NCI-H1092 treated with DMSO at 0.1 percent for 48 hours (cell line): ENCODE measurements at places on chromosomes 1 and 21.

GRCh38 chr1:155273343-155274245 is at the start of gene CLK2:
Gene CLK2 (minus strand): TSS chr1:155273504. CDS start chr1:155270977, 2,527 bp downstream.
- peak; percentile 97 for DNase-seq

GRCh38 chr1:94741996-94742395 is 78.2 kb upstream of the SLC44A3 start:
- no peak for DNase-seq

- no peak for DNase-seq
Measured at GRCh38 chr1:61836649-61837048, 94.4 kb downstream of the PATJ start.

GRCh38 chr1:175124861-175125260 is 57.2 kb downstream of the TNN start:
- no peak for DNase-seq

GRCh38 chr1:98181036-98181764 is 260.4 kb upstream of the DPYD start:
- no peak for DNase-seq

DNA sequence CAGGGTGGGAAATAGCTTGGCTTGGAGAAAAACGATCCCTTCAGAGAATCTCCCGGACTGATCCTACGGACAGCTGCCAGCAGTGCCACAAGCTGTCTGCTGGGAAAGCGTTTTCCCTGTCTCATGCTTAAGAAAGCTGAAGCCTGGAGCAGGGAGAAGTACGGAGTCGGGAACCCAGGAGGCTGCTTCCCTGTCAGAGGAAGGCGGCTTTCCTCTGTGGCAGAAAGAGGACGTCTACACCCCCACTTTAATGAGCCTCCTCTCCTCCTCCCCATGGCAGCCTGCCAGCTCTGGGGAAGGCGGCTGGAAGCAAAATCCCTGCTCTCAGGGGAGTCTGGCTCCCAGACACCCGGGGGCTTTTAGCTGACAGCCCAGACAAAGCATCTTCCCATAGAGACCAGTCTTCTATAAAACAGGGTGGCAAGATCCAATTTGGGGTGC is 7.3 kb downstream of the KIF21B start:
- peak; percentile 85 for DNase-seq

- no peak for DNase-seq
Measured at GRCh38 chr1:172085317-172085716, 244.0 kb downstream of the DNM3 start.

GRCh38 chr1:29865051-29865450 is 628.7 kb downstream of the PTPRU start:
- no peak for DNase-seq

DNA sequence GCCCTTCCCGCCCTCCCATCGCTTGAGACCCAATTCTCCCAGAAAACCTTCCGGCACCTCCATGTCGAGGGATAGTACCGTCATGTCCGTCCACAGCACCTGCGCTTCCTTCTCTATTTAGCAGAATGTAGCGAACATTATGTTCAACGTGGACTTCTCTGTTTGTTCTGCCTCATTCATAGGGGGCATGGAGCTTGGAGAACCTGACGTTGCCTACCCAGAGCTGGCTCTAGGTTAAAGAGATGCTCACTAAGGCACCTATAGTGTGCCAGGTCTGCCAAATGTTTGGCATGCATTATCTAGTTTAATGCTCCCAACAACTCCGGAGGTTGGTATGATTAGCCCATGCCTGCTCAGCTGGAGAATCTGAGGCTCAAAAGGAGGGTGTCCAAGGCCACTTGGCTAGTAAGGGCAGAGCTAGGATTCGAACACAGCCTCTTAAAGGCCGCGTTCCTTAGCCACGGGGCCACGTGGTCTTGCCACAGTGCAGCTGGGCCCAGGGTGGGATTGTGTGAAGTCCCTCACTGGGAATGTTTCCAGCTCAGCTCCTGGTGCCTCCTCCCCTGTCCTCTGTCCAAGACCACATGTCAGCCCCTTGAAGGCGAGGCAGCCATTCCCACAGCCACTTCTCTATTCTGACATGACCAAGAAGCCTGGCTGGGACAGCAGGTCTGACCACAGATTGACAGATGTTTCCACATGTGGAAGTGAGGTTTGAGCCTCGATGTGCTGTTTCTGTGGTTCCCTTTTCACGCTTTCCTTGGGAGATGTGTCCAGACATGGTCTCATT is 57.8 kb downstream of the RUNX3 start:
- no peak for DNase-seq

DNA sequence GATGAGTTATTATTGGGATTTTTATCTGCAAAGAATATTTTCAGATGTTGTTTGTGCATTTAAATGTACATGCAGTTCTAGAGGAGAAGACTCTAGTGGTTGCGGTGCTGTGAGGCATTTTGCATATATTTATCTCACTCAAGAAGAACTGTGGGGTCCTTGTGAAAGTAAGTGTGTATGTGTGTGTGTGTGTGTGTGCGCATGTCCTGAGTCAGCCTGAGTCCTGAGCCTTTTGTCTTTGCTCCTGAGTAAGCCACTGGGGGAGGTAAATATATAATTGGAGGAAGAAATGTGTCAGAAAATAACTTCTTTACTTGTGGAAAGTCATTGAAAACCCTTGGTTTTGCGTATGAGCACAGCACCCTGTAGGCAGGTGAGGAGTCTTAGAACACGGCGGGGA is 55.6 kb upstream of the CD34 start:
- no peak for DNase-seq

DNA sequence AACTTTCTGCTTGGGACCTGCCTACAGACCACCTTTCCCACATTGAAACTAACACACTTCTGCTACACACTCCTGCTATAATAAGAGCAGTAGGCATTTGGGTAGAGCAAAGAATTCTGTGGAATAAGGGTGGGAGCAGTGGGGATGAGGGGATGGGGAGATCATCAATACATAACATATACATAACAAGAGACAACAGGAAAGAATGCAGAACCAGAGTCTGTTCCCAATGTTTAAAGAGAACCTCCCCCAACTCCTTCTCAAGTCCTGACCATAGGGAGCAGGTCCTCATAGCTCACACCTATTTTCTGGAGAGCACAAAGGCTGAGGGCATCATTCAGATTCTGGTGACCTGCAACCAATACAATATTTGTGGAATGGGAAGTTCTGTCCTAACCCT is 121.6 kb upstream of the BARHL2 start:
- no peak for DNase-seq

GRCh38 chr1:25579292-25580252 is 36.2 kb downstream of the LDLRAP1 start:
- no peak for DNase-seq

GRCh38 chr1:22289307-22289995 is 146.6 kb upstream of the WNT4 start:
- DNase-seq: no peak

- no peak for DNase-seq
Measured at GRCh38 chr1:4307911-4308545, 346.4 kb upstream of the AJAP1 start.

DNA sequence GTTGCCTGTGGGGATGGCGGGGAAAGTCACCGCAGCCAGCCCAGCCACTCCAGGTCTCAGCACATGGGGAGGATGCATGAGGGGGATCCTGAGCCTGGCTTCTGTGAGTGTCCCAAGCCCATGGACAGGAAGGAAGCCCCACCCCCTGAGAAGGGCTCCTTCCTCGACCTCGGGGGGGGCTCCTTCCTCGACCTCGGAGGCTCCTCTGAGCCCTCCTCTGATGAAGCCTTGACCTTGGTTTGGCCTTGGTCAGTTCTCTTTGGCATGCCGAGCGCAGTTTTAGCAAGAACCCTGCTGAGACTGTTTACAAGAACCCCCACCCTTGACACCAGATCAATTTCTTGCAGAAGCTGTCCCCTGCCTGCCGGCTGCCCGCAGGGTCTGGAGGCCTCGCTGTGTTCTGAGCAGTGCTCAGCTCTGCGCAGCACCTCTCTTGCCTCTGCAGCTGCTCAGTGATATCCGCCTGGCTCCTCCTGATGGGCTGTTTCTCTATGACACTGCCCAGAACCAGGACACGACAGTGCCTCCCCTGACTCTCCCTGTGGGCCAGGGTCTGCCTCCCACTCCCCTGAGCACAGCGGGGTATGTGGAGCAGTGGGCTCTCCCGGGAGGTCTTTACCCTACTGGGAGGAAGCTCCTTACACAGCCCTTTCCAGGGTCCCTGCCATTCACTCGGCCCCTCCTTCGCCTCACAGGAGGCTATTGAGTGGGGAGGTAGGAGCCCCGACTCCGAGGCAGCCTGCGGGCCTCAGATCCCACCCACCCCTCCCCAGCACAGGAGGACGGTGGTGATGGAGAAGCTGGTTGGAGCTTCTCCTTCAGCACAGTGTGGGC is 15.4 kb downstream of the ACTRT2 start:
- DNase-seq: no peak

DNA sequence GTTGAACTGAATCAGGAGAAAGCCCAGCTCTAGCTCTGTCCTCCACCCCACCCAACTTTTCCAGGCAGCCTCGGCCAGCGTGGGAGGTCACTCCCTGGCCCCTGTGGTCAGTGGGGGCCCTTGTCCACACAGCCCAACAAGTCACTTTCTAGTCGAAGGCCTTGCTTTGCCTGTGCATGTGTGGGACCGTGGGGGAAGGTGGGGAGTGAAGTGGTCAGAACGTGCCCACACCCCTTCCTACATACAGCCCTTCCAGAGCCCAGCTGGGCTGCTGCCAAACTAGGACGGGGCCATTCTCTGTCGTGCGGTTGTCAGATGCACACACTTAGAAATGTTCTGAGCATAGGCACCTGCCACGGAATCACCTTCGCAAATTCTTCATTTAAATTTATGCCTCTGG is 18.0 kb downstream of the FAAP20 start:
- DNase-seq: no peak

- no peak for DNase-seq
Measured at GRCh38 chr1:29083317-29084195, 40.1 kb downstream of the TMEM200B start.

- no peak for DNase-seq
Measured at GRCh38 chr1:203509135-203509534, 15.2 kb downstream of the OPTC start.

DNA sequence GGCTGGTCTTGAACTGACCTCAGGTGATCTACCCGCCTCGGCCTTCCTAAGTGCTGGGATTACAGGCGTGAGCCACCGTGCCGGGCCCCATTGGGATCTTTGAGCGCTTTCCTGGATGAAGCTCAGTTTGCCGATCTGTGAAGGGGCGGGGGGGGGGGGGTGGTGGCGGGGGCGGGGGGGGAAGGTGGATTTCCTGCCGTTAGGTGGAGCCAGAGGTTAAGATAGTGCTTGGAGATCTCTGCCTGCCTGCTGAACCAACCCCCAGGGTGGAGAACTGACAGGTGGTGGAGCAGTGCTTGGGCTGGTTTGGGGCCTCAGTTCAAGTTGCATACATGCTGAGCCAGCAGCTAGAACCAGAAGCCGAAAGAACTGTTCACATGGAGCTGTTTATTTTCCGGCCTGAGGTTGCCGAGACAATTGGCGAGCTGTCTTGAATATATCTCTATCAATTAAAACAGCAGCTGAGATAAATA is 1.7 kb downstream of the TMCC2 start:
- DNase-seq: peak; percentile 86

DNA sequence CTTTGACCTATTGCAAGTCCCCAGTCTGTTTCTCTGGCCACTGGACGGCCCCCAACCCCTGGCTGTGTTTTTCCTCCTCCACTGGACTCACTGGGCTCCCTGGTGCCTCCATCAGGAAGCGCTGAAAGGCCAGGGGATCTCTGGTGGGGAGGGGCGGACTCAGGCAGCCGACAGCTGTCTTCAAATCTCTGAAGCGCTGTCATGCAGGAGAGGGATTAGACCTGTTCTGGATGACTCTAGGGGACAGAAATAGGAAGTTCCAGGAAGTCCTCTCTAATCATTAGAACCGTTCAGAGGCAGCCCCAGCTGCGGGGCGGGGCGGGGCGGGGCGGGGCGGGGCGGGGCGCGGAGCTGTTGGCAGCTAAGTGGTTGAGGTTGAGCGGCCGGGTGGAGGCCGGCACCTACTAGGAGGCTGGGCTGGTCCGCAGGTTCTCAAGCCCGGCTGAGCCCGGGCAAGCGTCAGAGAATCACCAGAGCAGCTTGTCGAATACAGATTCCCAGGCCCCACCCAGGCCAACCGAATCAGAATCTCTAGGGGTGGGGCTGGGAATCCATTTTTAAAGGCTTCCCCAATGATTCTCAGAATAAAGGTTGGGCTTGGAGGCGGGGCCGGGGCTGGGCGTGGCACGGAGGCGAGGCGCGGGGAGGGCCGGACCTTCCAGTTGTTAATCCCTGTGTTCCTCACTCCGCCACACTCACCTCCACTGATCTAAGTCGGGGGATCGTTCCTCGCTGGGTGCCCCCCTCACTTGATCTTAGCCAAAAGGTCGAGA is 11.4 kb upstream of the PHLDA3 start:
- peak; percentile 32 for DNase-seq

DNA sequence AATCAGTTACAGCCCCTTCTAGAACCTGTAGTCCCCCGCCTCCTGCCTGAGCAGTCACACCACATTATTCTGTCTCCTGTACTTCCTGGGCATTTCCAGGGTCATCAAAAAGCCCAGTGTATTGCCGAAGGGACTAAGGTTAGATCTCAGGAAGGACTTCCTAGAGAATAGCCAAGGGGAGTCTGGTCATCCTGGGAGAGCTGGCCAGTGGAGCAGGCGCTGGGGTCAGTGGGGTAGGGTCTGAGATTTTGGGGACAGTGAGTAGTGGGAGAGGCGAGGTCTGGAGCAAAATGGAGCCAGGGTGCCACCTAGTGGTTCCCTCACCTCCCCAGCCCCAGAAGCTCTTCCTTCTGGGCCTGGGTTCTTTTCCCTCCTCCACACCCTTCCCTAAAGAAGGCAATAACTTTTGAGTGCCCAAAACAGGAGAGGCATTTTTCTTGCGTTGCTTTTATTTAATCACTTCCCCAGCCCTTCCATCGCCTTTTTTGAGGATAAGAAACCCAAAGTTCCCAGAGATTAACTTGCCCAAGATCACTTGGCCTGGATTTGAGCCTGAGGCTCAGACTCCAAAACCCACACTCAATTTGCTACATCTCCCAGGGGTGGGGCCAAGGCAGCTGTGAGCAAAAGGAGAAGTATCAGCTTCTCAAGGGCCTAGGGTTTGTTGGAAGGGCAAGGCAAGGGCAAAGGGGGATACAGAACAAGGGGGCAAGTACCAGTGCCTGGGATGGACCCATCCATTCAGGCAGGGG is 7.3 kb upstream of the PMVK start:
- peak; percentile 45 for DNase-seq

DNA sequence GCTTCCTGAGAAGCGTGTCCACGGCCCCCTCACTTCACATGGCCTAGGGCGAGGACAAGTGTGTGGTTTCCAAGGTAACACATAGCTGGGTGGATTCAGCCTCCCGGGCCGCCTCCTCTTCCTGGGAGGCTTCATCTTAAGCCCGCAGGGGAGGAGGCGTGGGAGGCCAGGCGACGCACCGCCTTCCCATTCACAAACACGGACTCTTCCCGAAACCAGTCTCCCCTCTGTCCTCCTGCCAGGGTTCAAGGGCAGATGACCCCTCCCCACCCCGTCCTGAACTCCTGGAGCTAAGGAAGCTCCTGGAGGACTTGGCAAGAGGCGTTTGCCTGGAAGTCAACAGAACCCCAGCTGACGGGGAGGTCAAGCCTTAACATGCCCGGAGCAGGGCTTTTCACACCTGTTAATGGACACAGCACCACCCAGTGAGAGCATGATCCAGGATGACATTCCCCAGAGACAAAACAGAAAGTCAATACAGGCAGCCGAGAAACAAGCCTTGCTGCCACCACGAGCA is 56.7 kb downstream of the KCNN3 start:
- peak; percentile 8 for DNase-seq

GRCh38 chr21:32368386-32368785 is 24.4 kb downstream of the URB1 start:
- no peak for DNase-seq

- DNase-seq: no peak
Measured at GRCh38 chr1:239733995-239734394, 347.6 kb downstream of the CHRM3 start.

GRCh38 chr1:87176514-87176913 is 152.2 kb upstream of the LMO4 start:
- no peak for DNase-seq

- no peak for DNase-seq
Measured at GRCh38 chr1:109762821-109763645, 690 bp downstream of the EPS8L3 start.
